NCI-H526 treated with DMSO at 0.1 percent for 48 hours (cell line): ENCODE measurements at places on chromosomes 11 and 22.

- no peak for DNase-seq
These were observed 7.2 kb upstream of the MOB2 start for GRCh38 chr11:1493650-1494244.

DNA sequence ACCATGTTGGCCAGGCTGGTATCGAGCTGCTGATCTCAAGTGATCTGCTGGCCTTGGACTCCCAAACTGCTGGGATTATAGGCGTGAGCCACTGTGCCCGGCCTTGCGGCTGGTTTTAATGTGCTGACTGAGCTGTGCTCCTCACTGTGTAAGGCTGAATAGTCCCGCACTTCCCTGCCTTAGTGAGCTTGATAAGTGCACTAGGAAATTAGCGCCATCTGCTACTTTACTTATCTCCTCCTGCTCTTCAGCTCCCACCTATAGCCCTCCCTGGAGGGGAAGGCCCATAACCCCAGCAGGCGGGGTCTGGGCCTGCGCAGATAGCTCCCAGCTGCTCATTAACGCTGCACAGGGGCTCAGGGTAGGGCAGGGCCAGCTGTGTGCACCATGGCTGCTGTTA lies 49.4 kb downstream of the CLMP start:
- no peak for DNase-seq

GRCh38 chr11:130400781-130401483 lies 27.5 kb downstream of the ADAMTS8 start:
- no peak for DNase-seq

- DNase-seq = no peak
These were observed 63.5 kb downstream of the ATM start for GRCh38 chr11:108286370-108286769.

DNA sequence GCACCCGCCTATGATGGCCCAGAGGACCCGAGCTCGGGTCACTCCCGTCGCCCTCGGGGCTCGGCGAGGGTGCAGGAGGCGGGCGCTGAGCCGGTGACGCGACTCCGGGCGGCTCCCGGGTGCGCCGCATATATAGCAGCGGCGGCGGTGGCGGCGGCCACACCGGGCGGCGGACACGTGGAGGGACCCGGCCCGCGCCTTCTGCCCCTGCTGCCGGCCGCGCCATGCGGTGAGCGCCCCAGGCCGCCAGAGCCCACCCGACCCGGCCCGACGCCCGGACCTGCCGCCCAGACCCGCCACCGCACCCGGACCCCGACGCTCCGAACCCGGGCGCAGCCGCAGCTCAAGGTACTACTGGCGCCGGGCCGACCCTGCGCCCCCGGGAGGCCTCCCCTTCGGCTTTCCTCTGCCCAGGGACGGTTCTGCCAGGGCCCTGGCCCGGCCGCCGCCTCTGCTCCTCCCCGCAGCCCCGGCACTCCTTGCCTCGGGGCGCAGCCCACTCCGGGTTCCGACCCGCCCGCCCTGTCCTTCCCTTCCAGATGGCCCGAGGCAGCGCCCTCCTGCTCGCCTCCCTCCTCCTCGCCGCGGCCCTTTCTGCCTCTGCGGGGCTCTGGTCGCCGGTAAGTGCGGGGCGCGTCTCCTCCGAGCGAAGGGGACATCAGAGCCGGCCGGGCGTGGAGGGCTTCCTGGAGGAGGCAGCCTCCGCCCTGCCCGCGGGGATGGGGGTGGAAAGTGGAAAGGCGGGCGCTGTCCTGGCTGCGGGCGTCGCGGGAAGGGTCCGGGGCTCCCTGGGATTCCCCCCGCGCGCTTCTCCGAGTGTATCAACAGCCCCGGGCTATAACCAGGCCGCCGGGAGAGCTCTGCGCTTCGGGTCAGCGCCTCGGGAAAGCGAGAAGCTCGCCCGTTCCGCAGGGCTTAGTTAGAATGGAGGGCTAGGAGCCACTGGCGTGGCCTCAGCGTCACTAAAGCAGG lies at the start of gene GAL:
Gene GAL, plus strand, starts transcription at position 160 of the 972 bp plus-strand sequence. Its CDS starts 380 bp downstream, at position 540.
- DNase-seq = peak; percentile 38

DNA sequence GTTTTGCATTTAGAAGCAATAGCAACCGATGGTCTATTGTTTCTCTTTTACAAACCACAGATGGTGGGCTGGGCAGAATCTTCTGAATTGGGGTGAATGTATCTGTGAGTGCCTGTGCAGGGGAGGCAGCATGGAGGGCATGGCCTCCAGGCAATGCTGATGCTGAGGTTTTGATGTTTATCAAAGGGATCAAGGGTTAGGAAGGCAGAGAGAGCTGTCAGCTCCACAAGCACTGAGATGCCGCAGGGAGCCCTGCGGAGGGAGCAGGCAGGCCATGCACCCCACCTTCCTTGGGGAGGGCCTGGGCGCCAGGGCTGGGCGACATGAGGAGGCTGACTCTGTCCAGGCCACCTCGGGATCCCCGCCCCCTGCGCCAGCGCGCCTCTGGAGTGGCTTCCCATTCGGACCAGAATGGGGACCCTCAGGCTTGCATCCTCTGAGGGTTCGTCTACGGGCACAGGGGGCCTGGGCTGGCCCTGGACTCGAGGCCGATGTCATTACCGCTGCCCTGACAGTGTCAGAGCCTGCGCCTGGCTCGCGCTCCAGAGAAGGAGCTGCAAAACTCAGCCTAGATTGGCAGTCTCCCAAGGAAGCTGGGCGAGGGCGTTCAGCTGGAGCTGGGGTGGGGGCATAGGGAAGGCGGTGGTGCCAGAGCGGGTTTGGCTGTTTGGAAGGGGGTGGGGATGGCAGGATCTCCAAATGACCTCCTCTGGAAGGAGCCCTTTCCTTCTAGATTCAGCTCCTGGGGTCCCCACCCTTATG lies 13.9 kb upstream of the TH start:
- no peak for DNase-seq

GRCh38 chr11:61887839-61888494 lies 3.4 kb downstream of the FADS3 start:
- no peak for DNase-seq

- DNase-seq = no peak
These were observed 462 bp downstream of the UBE2L6 start for GRCh38 chr11:57566905-57567514.

DNA sequence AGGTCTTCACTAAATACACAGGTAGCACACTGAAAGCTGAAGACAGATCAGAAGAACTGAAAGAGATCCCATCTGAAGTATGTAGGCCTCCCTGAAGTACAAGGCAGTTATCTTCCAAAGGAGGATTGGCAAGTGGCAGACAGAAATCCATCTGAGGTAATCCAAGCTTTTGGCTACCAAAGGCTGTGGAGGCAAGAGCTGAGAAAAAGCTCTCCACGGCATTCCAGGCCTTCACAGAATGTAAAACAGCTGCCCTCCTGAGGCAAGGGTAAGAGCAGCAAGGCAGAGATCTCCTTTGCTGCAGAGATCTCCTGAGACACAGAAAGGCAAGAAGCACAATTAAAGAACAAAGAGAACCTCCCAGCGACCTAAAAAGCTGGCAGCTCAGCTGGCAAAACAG lies 19.1 kb downstream of the PIK3C2A start:
- no peak for DNase-seq

GRCh38 chr11:56531856-56532255 lies 11.2 kb downstream of the OR5M11 start:
- DNase-seq = no peak

- no peak for DNase-seq
These were observed 56.8 kb downstream of the MCM5 start for GRCh38 chr22:35456757-35457156.

GRCh38 chr11:129312730-129313503 lies 62.7 kb upstream of the BARX2 start:
- DNase-seq = no peak

GRCh38 chr11:115895594-115895993 lies 391.4 kb upstream of the CADM1 start:
- DNase-seq = no peak

DNA sequence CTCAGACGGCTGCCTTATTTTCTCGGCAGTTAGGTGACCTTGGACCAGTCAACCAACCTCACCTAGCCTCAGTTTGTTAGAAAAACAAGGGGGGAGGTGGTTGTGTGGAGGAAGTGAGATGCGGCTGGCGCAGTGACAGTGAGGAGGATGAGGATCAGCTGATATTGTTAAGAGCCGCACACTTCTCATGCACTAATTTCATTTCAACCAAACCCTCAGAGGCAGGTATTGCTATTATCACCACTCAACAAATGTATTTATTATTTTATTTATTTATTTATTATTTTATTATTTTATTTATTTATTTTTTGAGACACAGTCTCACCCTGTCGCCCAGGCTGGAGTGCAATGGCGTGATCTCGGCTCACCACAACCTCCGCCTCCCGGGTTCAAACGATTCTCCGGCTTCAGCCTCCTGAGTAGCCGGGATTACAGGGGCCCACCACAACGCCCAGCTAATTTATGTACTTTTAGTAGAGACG lies 2.1 kb downstream of the LGALS1 start:
- DNase-seq = no peak

- DNase-seq = no peak
These were observed 40.9 kb downstream of the SHISAL1 start for GRCh38 chr22:44271732-44272400.

- no peak for DNase-seq
These were observed 3.3 kb downstream of the SIDT2 start for GRCh38 chr11:117181586-117182550.

DNA sequence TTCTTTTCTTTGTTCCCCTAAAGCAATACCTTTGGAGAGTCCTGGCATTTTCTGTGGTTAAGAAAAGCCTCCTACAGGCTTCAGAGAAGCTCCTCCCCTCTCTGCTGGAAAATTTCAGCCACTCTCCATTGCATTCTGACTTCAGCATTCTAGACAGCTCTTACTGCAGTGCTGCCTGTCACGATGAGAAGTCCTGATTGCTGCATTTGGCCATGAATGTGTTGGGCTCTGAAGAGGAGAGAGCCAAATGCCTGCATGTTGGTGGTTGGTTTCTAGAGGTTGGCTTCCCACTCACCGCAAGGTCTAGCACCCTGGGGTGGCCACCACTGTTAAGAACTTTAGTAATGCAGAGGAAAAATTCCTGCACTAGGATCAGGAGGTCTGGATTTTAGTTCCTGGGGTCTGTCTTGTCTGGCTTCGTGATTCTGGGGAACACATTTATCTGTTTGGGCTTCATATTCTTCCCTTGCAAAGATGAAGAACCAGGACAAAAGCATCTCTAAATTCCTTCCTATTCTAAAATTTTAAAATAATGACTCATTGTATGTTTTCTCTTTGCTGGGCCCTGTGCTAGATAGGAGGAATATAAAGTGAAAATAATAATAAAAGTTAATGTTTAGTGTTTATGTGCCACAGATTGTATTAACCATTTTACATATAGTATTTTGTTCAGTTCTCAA lies 38.1 kb downstream of the COA4 start:
- no peak for DNase-seq

- no peak for DNase-seq
These were observed 405.7 kb downstream of the AASDHPPT start for GRCh38 chr11:106482917-106483785.

GRCh38 chr11:18715476-18715875 lies 10.5 kb downstream of the IGSF22 start:
- no peak for DNase-seq

- DNase-seq = no peak
These were observed 1255.2 kb downstream of the LRRC4C start for GRCh38 chr11:40204228-40204627.

DNA sequence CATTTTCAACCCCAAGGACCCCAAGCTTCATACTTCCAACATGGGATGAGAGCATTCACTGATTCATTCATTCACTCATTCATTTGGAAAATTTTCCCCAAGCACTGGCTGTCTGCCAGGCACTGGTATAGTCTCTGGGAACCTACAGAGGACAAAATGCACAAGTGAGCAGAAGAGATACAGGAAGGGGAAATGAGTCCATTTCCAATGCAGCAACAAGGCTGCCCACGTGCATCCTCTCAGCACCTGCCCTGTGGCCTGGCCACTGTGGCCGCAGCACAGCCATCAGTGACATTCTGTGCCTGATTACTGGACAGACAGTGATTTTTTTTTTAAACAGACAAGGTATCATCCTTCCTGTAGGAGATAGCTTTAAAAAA lies 96.0 kb upstream of the PITPNB start:
- no peak for DNase-seq

GRCh38 chr11:69642549-69642912 lies 1.6 kb downstream of the CCND1 start:
- DNase-seq = no peak

DNA sequence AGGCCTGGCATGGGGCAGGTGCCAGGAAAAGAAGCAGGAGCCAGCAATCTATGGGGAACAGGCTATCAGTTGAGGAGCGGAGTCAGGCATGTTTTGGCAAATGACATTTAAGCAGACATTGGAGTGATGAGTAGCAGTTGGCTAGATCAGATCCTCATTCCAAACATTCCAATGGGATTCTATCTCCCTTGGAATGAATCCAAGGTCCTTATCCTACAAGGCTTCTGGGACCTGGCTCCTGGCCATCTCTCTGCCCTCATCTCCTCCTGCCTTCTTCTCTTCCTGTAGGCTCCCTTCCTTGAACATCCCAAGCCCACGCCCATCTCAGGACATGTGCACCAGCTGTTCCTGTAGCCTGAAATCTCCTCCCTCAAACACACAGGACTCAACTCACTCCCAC lies 1074.5 kb downstream of the TBC1D22A start:
- DNase-seq = no peak

DNA sequence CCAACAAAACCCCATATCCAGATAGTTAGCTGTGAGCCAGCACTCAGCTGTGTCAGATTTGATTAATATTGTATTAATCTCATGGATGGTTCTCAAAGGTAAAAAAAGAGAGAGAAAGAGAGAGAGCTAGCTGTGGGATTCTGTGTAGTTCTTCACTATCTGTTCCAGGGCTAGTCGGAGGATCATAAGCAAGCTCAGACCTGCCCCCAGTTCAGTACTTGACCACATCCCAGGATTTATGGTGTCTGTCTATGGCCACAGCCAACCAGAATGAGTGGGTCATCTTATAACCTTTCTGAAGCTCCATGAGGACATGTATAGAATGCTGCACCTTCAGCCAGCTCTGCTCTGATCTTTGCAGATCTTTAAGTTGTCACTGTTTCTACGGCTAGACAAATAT lies 13.5 kb upstream of the B3GNT6 start:
- DNase-seq = no peak

DNA sequence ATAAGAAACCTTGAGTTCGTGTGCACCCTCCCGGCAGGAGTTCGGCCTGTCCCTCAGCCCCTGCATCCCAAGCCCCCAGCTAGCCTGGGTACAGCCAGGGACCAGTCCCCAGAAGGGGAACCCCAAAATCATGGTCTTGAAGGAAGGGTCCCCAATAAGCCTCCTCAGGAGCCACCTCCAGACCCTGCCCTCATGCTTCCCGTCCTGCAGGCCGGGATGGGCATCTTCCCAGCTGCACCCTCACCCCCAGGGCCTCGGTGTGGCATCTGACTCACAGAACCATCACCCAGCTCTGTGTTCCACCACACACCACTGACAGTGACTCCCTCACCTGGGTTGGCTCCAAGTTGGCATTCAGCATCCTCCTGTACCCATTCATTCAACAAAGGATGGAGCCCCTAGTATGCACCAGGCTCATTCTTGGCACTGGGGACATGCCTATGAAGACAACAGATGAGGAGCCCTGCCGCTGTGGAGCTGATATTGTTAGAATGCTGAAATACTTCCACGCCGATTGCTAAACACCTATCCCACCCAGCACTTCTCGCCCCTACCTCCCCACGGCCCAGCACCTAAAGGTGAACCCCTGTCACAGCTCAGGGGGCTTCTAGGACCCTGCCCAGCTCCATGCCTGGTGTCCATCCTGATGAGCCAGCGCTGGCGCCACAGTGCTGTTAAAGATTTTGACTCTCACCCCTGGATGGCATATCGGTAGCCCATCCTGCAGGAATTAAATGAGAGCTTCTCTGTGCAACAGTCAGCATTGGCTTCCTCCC lies 77.8 kb downstream of the BUD13 start:
- no peak for DNase-seq
